ACHN (cell line): ENCODE measurements at places on chromosomes 7 and 10.

DNA sequence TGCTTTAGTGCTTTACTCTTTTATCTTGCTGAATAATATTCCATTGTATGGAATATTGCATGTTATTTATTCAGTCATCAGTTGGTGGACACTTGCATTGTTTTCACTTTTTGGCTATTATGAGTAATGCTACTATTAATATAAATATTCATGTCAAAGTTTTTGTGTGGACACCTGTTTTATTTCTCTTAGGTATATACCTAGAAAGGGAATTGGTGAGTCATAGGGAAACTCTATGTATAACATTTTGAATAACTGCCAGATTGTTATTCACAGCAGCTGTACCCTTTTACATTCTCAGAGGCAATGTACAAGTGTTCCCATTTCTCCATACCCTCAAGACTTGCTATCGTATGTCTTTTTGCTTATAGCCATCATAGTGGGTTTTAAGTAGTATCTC is 268.7 kb downstream of the SEMA3A start:
- DNase-seq, result no peak

GRCh38 chr7:93062599-93062998 is 55.2 kb downstream of the SAMD9 start:
- DNase-seq, result no peak

GRCh38 chr7:15326044-15326644 is 235.7 kb downstream of the AGMO start:
- DNase-seq, result peak; percentile 47

DNA sequence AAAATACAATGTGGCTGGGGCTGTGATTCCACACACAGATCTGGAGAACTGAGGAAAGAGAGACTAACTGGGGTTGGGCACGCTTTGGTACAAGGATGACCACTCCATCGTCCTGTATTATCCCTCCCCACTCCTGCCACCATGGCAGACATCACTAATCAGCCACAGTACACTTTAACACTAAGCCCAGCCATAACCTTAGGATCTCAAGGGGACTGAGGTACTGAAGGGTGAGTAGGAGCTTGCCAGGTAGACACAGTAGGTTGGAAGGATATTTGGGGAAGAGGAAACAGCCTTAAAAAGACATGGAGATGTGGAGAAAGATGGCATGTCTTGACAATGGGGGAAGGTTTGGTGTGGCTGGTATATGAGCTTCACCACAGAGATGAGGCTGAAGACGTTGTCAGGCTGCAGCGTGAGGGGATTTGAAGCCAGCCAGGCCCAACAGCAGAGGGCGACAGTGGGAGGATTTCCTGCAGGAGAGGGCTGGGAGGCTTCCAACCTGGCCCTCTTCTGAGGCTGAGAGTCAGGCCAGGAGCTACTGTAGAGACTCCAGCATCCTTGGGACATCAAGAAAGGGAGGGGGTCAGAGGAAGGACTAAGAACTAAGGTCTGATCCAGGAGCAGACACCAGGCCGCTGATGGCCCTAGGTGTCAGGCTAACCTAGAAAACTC is 58.6 kb upstream of the COL13A1 start:
- peak; percentile 47 for DNase-seq

DNA sequence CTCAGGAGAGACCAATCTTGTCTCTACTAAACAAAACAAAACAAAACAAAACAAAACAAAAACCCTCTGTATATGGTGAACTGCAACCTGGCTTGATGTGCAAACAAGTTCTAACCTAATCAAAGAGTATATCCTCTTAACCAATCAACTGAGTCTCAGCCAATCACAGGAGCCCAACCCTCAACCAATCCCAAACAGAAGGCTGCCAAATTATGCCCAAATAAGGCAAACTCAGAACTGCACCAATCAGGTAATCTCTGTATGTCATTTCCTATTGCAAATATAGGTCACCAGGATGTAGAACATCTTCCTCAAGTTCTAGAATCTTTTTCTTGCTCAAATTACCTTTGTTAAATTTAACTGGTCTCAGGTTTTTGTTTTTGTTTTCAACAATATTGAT is 5.2 kb downstream of the FAM133B start:
- DNase-seq, result peak; percentile 44

GRCh38 chr7:70434376-70434775 is 697.6 kb upstream of the GALNT17 start:
- no peak for DNase-seq

DNA sequence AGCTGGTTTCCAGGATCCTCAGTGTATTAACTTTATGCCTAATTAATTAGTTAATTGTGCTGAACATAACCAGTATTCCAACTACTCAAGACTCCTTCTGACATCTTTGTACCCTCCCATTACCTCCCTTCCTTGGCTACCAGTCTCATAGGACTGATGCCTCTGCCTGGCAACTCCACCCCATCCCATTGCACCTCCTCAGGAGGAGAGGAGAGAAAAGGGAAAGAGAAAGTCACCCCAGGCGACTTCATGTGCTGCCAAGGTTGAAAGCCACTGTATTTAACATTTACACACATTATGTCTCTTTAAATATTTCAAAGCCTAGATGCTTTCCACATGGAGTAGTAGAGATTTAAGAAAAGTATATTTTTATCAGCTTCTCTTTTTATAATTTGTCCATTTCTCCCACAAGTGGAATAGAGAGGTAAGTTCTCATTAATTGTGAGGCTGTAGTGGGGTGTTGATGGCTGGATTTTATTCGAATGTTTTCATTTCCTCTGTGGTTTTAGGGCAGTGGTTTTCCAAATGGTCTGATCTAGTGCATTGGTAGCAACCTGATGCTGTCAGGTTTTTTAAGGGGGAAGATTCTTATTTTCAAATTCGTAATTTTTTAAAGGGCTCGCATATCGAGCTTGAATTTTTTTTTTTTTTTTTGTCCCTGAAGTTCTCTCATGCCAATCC is 148.0 kb downstream of the BICC1 start:
- peak; percentile 63 for DNase-seq

DNA sequence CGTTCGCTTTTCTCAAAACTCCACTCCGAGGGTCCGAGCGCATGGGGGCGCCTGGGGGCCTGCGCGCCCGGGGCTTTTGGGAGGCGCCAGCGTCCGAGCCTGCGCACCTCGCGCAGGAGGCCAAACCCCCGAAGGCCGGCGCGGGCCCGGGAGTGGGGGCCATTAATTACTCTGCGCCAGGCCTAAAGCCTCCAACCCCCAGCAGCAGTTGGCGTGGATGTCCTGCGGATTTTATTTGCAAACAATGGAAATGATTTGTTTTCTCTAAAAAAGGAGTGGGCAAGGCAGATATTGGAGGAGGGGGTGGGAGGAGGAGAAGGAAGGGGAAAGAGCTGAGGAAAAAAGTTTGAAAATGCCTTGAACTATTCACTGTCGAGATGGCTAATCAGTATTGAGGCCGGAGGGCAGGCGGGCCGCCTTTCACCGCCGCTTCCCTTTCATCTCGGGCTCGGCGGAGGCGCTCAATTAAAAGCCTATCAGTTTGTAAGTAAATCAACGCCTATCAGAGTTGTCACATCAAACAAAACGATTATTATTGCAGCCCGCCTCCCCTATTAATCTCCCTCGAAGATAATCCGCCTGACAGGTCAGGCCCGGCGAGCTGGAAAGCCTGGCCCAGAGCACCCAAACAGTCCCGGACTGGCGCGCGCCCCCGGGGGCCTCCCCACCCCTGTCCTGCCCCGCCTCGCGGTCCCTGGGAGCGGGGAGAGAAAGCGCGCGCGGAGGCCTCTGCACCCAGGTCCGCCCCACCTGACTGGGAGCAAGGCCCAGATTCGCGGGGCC is 3.4 kb upstream of the ZNF503 start:
- peak; percentile 41 for DNase-seq

DNA sequence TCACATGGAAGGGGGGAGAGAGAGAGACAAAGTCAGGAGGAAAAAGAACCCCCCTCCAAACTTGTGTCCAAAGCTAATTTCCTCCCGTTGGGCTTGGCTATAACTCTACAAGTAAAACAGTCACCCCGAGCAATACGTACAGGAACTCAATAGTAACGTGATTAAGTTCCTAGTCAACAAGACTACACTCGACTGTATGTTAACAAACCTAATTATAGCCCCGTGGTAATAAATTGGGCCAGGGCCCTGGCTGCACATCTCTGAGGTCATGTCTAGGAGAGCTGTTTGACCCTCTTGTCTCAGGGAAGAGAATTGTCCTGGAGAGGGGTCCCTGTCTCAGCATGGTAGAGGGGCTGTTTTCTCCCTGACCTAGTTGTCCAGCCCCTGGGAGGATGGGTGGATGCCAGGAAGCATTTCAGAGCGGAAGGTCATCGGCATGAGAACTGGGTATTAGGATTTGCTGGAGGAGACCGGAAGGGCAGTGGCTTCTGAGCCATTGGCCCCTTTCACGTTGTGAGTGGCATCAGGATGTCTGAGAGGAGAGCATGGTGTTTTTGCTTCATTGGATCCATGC is 60.2 kb upstream of the COMTD1 start:
- DNase-seq, result no peak

GRCh38 chr10:75723319-75723980 is 292.0 kb downstream of the LRMDA start:
- DNase-seq, result no peak
